ENCODE measurements at places on chromosomes 1 and 21.
A peak's percentile ranks its signal among the peaks of the same experiment; 100 is the strongest.

- DNase-seq = no peak
Observed at GRCh38 chr21:32483293-32483595, 70.7 kb downstream of the EVA1C start.

DNA sequence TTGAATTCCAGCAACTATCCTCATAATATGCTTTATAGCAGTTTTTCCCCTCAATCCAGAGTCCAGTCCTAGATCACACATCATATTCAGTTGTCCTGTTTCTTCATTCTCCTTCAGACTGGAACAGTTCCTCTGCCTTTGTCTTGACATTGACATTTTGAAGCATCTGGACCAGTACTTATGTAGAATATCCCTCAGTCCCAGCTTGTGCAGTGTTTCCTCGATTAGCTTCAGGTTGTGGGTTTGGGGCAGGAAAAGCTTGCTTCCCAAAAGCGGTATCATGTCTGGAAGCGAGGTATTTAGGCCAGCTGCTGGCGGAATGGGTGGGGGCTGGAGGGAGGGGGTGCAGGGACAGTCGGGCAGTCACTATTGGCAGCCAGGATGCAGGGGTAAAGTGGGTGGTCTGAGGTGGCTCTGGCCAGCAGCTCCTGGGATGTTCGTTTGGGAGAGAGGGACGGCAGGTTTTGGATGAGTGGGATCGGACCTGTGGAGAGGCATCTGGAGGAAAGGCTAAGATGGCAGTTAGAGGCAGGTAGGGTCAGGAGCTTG is 6.5 kb downstream of the THEMIS2 start:
- DNase-seq = no peak

- DNase-seq = peak; percentile 55
Observed at GRCh38 chr1:152654110-152654509, 9.1 kb upstream of the LCE2D start.

DNA sequence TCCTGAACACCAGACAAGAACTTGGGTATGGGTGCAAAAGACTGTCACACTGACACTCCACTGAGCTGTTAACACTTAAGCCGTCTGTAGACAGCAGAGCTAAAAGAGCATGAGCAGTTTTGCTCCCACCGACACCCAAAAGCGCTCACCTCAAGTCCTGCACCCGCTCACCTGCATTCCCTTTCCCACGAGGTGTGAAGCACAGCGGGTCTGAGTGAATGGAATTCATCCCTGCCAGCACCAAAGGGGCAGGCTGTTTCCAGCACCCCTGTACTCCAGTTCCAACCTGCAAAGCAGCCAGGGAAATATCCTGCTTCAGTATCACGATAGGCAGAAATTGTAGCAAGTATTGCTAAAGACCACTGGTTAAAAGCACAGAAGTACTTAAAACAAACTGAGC is 28.8 kb downstream of the KRTAP21-3 start:
- DNase-seq = no peak

DNA sequence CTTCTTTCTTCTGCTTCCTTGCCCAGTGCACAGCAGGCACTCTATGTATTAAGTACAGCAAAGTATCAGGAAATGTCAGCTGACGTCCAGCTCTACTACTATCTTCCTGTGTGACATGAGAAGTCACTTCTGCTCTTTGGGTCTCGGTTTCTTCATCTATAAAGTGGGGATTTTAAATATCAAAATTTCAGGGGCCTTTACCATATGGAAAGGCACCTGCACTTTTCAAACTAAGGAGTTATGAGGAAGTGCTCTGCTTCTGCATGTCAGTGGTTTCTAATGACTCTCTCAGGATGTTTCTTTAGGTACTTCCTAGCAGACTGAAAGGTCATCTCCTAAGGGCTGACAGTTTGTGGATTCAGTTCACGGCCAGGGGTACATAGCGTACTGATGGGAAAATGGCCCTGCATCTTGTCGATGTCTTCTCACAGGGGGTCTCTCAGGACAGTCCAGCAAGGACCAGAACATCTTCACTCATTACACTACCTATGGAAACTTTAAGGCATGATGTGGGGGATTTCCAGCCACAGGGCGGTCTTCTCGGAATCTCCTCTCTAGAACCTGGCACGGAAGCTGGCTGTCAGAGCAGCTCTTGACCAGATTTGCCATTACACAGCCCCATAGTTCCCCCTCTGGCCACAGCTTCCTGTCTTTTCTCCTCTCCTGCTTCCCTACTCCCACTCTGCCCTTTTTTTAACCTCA is 42.0 kb upstream of the MTF1 start:
- DNase-seq = no peak

GRCh38 chr1:151624783-151625182 is 12.9 kb downstream of the SNX27 start:
- DNase-seq = no peak
